ENCODE measurements at places on chromosomes 3 and 15. TPM values are rescaled to one million over a fixed set of nuclear protein-coding genes. Genes with fewer than 3 reads are reported as not detected.

DNA sequence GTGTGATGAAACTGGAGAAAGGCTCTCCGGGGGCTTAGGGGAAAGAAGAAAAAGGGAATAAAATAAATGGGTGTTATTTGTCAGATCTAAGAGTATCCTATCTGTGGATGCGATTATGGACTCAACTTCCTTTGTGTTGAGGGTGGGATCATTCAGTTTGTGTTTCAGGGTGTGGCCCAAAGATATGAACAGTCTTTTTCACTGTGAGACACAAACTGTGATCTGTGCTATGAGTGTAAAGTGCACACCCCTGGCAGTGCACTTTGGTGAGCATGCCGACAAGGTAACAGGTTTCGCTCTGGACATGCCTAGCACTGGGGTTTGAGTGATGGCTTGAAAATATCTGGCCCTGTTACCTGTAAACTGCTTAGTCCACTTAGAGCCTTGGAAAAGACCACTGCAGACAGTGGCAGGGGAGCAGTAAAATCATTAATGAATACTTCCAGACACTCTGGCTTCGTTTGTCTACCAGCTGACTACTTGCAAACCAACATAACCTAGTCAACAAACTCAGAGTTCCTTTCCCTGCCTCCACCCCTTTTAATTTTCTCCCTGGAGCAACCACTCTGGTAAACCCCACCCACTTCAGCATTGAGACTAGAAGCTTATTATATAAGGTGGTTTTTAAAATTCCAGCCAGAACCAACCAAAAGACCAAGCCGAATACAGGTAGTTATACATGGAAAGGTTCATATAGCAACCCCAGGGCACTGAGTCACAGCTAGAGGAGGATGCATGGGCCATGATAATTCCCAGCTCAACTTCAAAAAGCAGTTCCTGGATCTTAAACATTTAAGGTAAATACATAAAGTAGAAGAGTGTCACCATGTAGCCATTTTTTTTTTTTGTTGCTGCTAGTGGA is 55.1 kb downstream of the TAMM41 start:
- peaks cover 32% of the 10 kb centered on the region for H3K36me3 ChIP-seq
- H3K4me3 ChIP-seq, result no peak overlapping the region
- no peaks in the 10 kb centered on the region for H3K27me3 ChIP-seq

DNA sequence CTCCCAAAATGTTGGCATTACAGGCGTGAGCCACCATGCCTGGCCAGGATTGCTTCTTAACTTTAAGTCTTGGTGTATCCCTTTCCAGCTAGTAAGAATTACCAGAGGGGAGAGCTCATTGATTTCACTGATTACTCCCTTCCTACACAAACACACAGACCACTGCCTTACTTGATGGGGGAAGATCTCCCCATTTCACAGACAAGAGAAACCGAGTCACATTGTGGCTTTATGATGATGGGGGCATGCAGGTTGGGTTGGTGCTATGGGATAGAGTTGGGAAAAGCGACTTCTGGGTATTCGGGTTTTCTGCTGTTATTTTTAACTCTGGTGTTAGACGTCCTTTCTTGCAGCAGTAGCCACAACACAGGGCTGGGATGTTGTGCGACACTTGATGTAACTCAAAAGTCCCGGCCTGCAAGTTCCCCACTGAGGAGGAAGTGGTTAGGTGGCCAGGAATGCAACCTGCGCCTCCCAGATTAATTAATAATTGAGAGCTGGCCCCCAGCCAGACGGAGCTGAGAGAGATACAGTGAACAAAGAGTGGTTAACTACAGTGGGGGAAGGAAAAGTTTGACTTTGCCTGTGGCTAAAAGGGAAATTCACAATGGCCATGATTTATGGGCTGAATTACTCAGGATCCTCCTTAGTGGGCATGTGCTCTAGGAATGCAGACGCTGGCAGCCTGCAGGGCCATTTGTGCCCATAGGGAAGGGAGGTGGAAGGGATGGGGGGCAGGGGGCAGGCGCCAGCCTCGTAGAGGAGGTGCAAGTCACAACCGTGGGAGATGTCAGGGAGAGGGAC is 63.6 kb downstream of the SMAD6 start:
- H3K4me3 ChIP-seq, result no peak overlapping the region
- H3K36me3 ChIP-seq, result peaks cover 5% of the 10 kb centered on the region
- H3K4me1 ChIP-seq, result peaks cover 63% of the 10 kb centered on the region
- H3K27me3 ChIP-seq, result no peaks in the 10 kb centered on the region
- H3K27ac ChIP-seq, result peak overlapping the region; percentile 14

- H3K27ac ChIP-seq, result no peak overlapping the region
- no peak overlapping the region for H3K4me3 ChIP-seq
- H3K4me1 ChIP-seq, result no peaks in the 10 kb centered on the region
Measured at GRCh38 chr3:183353421-183353820, 75.0 kb downstream of the MCF2L2 start.

- H3K36me3 ChIP-seq, result no peaks in the 10 kb centered on the region
- H3K27ac ChIP-seq, result no peak overlapping the region
- H3K27me3 ChIP-seq, result peaks cover 12% of the 10 kb centered on the region
- no peak overlapping the region for H3K4me3 ChIP-seq
Measured at GRCh38 chr15:68979006-68979405, 35.5 kb upstream of the NOX5 start.

- no peaks in the 10 kb centered on the region for H3K27me3 ChIP-seq
- H3K36me3 ChIP-seq, result no peaks in the 10 kb centered on the region
- no peak for DNase-seq
- no peak overlapping the region for H3K4me3 ChIP-seq
Measured at GRCh38 chr3:161969867-161970266, 473.3 kb downstream of the OTOL1 start.

- no peaks in the 10 kb centered on the region for H3K36me3 ChIP-seq
- no peaks in the 10 kb centered on the region for H3K4me1 ChIP-seq
- H3K27me3 ChIP-seq, result no peaks in the 10 kb centered on the region
- no peak overlapping the region for H3K4me3 ChIP-seq
Measured at GRCh38 chr3:186974824-186975313, 44.5 kb downstream of the ST6GAL1 start.

GRCh38 chr15:78716651-78717050 is 75.6 kb upstream of the CHRNB4 start:
- peaks cover 6% of the 10 kb centered on the region for H3K27me3 ChIP-seq
- no peak for DNase-seq
- H3K4me3 ChIP-seq, result no peak overlapping the region
- no peaks in the 10 kb centered on the region for H3K36me3 ChIP-seq
- H3K27ac ChIP-seq, result peak overlapping the region; percentile 81

DNA sequence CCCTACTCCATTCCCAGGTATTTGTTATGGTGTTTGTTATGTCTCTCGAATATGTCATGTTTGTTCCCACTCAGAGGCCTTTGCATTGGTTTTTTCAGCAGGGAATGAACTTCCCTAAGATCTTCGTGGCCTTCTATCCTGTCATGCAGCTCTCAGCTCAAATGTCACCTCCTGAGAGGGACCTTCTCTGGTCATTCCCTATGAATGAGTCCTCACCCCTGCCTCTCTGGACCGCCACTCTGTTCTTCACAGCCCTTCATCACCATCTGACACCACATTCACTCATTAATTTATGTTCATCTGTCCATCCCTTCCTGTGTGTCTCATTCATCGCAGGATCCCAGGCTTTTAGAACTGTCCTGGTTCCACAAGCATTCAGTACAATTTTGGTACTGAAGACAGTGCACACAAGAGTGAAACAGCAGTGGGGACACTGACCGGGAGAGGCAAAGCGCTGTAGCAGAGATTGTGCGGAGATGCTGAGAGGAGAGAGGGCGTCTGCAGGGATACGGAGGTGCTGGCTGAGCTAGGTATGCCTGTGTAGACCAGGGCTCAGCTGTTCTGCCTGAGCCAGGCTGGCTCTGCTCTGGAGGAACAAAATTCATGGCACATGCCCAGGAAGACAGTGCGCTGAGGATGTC is 132.3 kb downstream of the CHCHD6 start:
- no peaks in the 10 kb centered on the region for H3K27me3 ChIP-seq
- H3K27ac ChIP-seq, result no peak overlapping the region
- no peaks in the 10 kb centered on the region for H3K36me3 ChIP-seq
- no peak overlapping the region for H3K4me3 ChIP-seq
- no peak for DNase-seq
- peaks cover 11% of the 10 kb centered on the region for H3K4me1 ChIP-seq

DNA sequence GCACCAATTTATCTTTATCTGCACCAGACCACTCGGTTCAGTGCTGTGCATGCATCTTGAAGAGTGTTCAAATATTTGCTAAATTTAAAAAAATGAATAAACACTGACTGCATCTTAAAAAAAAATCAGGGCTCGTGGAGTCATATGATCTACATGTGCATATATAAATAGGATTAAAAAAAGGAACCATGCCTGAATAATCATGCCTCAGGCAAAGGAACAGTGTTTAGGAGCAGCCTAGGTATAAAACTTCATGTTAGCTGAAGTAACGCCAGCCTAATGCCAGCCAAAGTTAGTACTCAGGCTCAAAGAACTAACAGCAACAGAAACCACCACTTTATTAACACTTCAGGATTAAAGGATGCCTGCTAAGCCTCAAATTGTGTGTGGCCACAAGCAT is 9.5 kb downstream of the ABCC5 start:
- H3K27ac ChIP-seq, result no peak overlapping the region
- DNase-seq, result no peak
- no peak overlapping the region for H3K4me3 ChIP-seq
- H3K27me3 ChIP-seq, result no peaks in the 10 kb centered on the region
- peaks cover 21% of the 10 kb centered on the region for H3K4me1 ChIP-seq

- no peak overlapping the region for H3K27ac ChIP-seq
- no peaks in the 10 kb centered on the region for H3K4me1 ChIP-seq
- H3K36me3 ChIP-seq, result no peaks in the 10 kb centered on the region
- H3K27me3 ChIP-seq, result no peaks in the 10 kb centered on the region
Measured at GRCh38 chr3:10343526-10343925, 22.6 kb upstream of the SEC13 start.

The MRAS gene
- total RNA-seq, result 80.7 TPM

The CILP gene
- total RNA-seq, result under 0.01 TPM

The GOLGA8K gene
- 0.36 TPM for total RNA-seq

Measured in osteoblast (primary cell).